Smooth muscle cell of bladder (primary cell): ENCODE measurements at places on chromosomes 4 and X. TPM values are rescaled to one million over a fixed set of nuclear protein-coding genes. Genes with fewer than 3 reads are reported as not detected.

The GPR119 gene
- total RNA-seq, result not detected in 2 replicates

The ADH7 gene
- total RNA-seq, result not detected in 2 replicates

The PHF8 gene
- total RNA-seq, result 10.5 and 13.6 TPM in 2 replicates

The ENPEP gene
- total RNA-seq, result under 0.01 and 0.28 TPM in 2 replicates

The ZNF157 gene
- total RNA-seq, result 0.14 TPM in 1 of 2 replicates, not detected in the other
